NCI-H1092 (cell line): ENCODE measurements at places on chromosomes 13 and 19.

DNA sequence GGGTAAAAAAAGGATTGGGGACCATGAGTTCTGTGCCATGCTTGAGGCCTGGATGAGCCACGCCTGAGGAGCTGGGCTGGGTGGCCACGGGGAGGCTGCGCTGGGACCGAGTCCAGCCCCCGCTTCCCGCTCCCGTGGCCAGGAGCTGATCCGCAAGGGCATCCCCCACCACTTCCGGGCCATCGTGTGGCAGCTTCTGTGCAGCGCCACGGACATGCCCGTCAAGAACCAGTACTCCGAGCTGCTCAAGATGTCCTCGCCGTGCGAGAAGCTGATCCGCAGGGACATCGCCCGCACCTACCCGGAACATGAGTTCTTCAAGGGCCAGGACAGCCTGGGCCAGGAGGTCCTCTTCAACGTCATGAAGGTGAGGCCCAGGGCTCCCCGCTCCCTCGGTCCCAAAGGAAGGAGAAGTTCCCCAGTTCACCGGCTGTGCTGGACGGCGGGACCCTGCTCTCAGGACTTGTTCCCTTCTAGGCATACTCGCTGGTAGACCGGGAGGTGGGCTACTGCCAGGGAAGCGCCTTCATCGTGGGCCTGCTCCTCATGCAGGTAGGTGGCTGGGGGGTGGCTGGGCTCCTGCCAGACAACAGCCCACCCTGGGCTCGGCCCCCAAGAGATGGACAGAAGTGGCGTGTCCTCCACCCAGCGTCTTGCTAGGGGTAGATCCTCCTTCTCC, 18.9 kb downstream of the EVI5L start:
- no peak for DNase-seq

GRCh38 chr19:1222394-1222793, 15.4 kb downstream of the CBARP start:
- DNase-seq: no peak

- DNase-seq: no peak
Observed at GRCh38 chr19:17332677-17333581, 1.7 kb downstream of the ANO8 start.

DNA sequence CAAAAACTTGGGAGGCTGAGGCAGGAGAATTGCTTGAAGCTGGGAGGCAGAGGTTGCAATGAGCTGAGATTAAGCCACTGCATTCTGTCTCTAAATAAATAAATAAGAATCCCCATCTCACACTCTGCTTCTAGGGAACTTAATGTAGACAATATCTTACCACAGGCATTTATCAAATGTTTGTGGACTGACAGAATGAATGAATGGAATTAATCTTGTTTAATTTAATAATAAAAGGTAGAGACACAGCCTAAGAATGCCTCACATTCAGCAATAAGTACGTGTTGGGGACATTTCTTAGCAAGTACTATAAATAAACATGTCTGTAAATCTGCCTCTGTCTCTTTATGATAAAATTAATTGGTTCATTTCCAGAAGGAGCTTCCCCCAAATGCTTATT, 36.2 kb upstream of the RBM26 start:
- no peak for DNase-seq

DNA sequence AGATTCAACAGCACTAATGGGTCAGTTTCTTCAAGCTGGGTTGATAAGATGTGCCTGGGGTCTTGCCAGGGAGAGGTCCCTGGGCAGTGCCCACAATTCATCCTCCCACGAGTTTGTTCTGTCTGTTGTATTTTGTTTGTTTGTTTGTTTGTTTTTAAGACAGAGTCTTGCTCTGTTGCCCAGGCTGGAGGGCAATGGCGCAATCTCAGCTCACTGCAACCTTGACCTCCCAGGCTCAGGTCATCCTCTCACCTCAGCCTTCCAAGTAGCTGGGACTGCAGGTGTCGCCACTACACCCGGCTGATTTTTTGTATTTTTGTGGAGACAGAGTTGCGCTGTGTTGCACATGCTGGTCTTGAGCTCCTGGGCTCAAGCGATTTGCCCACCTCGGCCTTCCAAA, 120.1 kb downstream of the NUFIP1 start:
- no peak for DNase-seq

DNA sequence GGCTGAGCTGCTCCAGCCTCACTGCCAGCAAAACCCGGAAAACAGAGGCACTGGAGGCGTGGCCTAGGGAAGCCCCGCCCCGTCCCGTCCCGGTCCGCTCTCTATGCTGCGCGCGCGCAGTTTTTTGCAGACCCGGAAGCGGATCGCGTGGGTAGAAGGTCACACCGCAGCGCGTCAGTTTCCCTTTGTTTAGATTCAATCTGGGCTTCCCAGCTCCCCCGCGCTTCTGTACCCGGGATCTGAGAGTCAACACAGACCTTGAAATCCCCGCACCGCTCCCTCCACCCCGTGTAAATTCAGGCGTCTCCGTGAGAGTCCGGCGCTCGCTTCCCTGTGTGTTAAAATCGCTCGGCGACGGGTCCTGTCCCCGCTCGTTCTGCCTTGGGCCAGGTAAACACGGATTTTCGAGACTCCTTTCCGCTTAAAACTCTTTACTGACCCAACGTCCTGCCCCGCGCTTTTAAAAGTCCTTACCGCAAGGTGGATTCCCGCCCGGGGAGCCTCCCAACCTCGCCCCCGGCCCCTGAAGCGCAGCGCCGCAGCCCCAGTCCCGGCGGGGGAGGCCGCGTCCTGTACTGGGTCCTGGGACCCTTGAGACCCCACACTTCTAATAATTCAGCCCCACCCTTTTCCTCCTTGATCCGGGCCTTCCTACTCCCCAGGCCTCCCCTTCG, at the start of gene ZNF610:
ZNF610 (plus strand) TSS at position 127 of the 674 bp plus-strand sequence. CDS start 12,930 bp downstream, outside the sequence.
- peak; percentile 78 for DNase-seq

- no peak for DNase-seq
Observed at GRCh38 chr19:55433292-55433691, 9.8 kb downstream of the SHISA7 start.

DNA sequence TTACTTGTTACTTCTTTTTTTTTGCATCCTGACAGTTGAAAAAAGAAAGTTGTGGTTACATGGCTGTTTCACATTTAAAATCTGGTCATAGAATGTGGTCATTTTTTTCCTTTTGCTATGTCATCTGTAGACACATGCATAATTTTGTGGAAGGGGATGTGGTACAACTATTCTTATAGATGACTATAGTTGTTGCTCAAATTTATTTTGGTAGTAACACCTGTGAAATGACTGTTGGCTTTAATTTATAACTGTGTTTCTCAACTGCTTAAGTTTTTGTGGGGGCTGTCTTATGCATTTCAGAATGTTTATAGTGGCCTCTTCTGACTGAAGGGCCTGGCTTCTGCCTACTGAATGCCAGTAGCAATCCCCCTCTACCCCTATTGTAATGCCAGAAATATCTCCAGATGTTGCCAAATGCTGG, 130.5 kb downstream of the PAN3 start:
- no peak for DNase-seq

- no peak for DNase-seq
Observed at GRCh38 chr13:48126944-48127830, 32.3 kb upstream of the MED4 start.

GRCh38 chr19:57672466-57672865, 3.7 kb downstream of the ZSCAN4 start:
- DNase-seq: no peak
